Hematopoietic multipotent progenitor cell treated with erythropoietin and hydrocortisone succinate and interleukin-3 and kit ligand, for 6 days (in vitro differentiated cells): ENCODE measurements at places on chromosomes 2 and 18.

GRCh38 chr2:39981883-39982311 is 202.8 kb upstream of the THUMPD2 start:
- DNase-seq: peak; percentile 1

- DNase-seq: no peak
Measured at GRCh38 chr2:161990741-161991140, 83.3 kb downstream of the DPP4 start.

GRCh38 chr2:132489150-132489549 is 72.5 kb downstream of the GPR39 start:
- DNase-seq: peak; percentile 4

DNA sequence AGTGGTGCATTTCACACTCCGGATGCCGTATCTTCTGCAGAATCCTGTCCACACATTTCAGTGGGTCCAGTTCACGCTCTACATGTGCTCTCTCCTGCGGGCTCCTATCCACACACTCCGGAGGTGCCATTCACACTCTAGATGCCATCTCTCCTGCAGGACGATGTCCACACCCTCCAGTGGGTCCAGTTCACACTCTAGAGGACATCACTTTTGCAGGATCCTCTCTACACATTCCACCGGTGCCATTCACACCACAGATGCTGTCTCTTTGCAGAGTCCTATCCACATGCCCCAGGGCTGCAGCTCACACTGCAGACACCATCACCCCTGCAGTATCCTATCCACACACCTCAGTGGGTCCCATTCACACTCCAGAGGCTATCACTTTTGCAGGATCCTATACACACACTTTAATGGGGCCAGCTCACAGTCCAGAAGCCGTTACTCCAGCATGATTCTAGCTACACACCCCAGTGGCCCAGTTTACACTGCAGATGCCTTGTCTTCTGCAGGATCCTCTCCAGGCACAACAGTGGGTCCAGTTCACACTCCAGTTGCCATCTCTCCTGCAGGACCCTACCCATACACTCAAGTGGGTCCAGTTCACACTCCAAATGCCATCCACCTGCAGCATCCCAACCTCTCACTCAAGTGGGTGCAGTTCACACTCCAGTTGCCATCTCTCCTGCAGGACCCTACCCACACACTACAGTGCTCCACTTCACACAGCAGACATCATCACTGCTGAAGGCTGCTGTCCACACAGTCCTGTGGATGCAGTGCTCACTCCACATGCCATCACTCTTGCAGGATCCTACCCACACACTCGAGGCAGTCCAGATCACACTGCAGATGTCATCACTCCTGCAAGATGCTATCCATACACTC is 2.1 kb upstream of the PXDN start:
- DNase-seq: no peak

- DNase-seq: peak; percentile 54
Measured at GRCh38 chr2:239240414-239240881, 160.4 kb downstream of the HDAC4 start.

DNA sequence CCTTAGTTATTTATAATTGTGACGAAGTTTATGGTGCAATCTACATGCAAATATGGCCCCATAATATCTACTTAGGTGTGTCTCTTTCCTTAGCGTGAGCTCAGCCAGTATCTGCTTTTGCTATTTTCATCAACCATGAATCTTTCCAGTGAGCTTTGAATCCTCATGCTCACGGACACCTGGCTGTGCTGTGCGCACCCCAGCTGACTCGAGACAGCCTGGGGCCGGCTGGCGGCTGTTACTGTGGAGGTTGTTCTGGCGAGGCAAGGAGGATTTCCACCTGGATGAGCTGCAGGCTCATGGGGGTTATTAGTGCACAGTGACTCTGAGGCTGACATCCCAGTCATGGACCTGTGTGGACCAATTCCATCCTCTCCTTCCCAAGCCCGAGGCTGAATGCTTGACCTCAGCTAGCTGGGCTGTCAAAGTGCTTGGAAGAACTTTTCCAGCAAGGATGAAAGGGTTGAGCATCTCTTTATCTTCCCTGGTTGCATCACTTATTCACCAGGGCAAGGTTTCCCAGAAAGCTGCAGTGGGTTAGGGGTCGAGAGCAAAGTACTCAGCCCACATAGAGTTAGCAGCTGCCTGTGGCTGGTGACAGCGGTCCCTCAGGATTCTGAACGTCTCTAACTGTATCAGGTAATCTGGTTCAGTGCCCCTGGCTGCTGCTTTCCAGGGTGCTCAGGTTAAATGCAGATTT is 141.7 kb downstream of the ARL4C start:
- no peak for DNase-seq

GRCh38 chr2:862355-862687 is 88.3 kb upstream of the SNTG2 start:
- no peak for DNase-seq

GRCh38 chr2:137420744-137421143 is 543.5 kb upstream of the HNMT start:
- no peak for DNase-seq

- no peak for DNase-seq
Measured at GRCh38 chr2:181778621-181779201, 98.4 kb upstream of the NEUROD1 start.

GRCh38 chr2:157897106-157897971 is 21.2 kb upstream of the ACVR1 start:
- peak; percentile 22 for DNase-seq

- no peak for DNase-seq
Measured at GRCh38 chr2:138228101-138228500, 263.8 kb downstream of the HNMT start.

DNA sequence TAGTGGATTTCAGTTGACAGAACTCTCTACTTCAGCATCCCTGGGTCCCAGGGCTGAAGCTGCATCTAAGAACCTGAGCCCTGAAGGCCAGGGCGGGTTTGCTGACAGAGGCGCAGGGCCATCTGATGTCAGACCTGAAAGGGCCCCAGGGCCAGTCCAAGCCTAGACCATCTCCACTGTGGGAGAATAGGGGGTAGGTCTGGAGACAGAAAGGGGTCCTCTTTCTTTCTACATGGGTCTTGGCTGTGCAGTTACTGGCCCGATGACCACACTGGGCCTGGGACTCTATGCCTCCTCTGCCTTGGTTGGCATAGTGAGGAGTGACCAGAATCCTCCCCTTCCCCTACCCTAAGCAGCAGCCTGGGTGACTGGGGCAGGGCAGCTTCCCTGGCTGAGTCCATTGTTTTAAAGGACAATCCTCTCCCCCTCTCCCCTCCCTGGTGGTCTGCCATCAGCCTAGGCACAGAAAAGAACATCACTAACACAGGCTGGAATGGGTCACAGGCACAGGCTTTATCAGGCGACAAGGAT is 34.5 kb downstream of the HS1BP3 start:
- DNase-seq: no peak

DNA sequence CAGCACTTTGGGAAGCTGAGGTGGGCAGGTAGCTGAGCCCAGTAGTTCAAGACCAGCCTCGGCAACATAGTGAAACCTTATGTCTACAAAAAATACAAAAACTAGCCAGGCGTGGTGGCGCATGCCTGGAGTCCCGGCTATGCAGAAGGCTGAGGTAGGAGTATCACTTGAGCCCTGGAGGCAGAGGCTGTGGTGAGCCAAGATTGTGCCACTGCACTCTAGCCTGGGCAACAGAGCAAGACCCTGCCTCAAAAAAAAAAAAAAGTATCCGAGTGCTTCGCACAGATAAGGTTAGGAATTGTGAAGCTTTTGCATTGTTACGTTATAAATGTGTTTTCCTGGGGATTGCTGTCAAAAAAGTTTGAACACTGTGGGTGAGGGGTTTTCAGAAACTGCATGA is 4.1 kb downstream of the CTDSP1 start:
- DNase-seq: no peak

GRCh38 chr18:5942591-5942990 is 47.3 kb upstream of the TMEM200C start:
- DNase-seq: no peak
